ENCODE measurements at places on chromosomes 5 and 9.

DNA sequence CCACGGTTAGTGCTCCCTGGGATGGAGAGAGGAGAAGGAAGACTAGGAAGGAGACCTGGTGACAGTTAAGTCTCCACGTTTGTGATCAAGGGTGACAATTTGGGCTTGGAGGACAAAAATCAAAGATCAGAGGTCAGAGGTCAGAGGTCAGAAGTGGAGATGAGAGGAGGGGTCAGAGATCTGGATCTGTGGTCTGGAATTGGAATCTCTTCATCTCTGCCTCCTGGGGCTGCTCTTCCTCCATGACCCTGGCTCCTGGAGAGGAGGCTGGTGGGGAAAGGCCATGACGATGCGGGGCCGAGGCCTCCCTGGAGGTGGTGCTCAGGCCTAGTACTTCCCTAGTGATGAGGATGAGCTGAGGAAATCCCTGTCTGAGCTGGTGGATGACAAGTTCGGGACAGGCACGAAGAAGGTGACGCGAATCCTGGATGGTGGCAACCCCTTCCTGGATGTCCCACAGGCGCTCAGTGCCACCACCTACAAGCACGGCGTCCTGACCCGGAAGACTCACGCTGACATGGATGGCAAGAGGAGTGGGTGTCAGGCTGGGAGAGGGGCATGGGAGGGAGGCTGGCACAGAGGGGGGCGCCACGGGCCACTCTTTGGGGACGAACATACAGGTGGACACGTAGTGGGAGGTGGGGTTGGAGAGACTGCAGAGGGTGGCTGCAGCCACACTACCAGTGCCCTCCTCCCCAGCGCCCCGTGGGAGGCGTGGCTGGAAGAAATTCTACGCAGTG, 41.0 kb downstream of the PSD2 start:
- no peak for DNase-seq

DNA sequence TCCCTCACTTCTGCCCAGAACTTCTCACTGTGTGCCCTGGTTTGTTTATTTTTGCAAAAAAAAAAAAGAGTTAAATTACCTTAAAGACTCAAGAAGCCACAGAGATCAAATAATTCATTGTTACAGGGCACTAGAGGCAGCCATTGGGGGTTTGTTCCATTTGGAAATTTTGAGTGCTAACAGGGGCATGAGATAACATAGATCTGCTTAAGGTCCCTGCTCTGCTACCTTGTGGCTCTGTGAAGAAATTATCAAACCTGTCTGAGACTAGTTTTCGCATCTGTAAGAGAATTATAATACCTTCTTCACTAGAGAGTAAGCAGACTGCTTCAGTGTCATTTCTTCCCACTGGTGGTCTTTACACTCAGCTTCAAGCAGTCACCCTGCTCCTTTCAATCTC, 394 bp downstream of the TLR4 start:
- DNase-seq: no peak

GRCh38 chr5:39697881-39698280, 273.1 kb upstream of the DAB2 start:
- no peak for DNase-seq

DNA sequence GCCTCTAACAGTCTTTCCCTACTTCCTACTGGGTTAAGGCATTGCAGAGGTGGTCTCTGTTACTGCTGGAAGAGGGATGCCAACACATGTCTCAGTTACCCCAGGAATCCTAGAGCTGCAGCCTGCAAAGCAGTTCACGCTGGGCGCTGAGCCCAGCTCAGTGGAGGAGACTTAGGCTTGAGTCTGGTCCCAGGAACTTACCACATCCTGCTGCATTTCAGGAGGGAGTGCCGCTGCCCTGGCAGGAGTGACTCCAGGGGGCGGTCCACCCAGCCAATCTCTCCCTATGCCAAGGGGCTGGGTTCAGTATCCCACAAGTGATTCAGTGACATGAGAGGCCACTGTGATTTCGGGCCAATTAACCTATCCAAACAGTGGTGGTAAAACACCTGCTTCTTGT, 7.6 kb downstream of the TTC16 start:
- DNase-seq: no peak

Measured in activated T-cell treated with anti-CD3 and anti-CD28 coated beads for 48 hours (primary cell).